Activated T-helper 1 cell treated with Interleukin-2 at 50 U/mL for 16 hours (primary cell): ENCODE measurements at places on chromosomes 3 and 15.

DNA sequence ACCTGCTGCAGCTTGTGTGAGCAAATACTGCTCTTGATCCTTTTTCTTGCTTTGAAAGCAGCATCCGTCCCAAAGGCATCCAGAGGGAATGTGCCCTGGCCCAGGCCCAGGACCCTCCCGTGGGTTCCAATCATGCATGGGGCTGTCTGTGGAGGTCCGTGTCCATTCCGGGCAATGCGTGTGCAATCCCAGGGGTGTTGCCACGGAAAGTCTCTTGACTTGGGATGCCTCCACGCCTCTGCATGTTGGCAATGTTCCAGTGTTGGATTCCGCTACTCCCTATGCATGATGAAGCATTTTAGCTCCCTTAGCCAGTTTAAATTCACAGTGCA is 105.7 kb downstream of the SNRPN start:
- no peak for DNase-seq

DNA sequence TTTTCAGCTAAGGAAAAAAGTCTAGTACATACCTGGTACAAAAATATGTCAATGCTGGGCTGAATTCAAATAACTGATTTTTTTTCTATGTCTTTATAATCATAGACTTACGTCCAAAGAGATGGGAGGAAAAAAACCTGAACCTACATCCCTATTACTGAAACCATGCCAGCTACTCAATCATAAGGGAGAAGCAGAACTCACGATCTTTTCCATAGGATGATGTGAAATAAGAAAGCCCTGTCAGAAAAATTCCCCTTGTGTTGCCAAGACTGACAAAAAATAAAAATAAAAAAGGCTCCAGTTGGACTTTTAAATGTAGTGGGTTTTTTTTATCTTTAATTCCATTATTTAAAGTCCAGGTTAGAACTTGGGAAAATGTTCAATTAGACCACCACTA is 3.3 kb downstream of the MSL2 start:
- no peak for DNase-seq

DNA sequence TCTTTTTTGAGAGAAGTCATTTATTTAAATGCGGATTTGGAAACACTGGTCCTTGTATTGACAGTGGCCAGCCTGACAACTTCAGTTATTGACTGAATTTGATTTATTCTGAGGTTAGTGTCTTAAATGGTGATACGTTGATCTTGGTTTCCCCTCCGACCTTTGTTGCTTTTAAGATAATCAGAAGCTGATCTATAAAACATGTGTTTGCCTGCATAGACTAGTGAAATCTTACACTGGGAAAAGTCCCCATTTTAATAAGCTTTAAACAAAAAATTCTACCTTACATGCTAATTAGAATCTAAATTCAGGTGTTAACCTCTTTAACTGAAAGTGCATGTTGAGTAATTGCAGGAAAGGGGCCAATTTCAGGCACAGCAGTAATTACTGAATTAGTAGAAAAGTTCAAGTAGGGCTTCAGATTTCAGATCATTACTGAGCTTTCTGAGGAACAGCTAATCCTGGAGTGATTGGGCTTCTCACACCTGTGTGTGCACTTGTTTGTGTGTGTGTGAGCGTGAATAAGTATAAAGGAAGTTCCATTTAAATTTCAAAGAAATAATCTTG is 221.4 kb downstream of the SOX2 start:
- no peak for DNase-seq

- no peak for DNase-seq
These were observed 33.2 kb upstream of the TRIM59 start for GRCh38 chr3:160482796-160483195.

DNA sequence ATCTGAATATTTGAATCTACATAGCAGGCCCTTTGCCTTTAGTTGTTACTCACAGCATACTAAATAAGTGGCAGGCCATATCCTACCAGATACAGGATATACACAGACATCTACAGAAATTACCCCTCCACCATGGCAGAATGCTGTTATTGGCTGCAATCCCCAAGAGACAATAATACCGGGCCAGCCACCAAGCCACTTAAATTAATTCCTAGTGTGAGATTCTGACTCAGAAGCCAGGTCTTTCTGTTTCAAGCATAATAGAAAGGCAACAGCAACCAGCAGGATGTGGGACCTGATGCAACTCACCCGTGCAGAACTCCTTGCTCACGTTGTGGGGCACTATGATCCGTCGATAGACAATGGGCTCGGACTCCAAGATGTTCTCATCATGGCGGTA is 39.8 kb downstream of the CLK3 start:
- no peak for DNase-seq

DNA sequence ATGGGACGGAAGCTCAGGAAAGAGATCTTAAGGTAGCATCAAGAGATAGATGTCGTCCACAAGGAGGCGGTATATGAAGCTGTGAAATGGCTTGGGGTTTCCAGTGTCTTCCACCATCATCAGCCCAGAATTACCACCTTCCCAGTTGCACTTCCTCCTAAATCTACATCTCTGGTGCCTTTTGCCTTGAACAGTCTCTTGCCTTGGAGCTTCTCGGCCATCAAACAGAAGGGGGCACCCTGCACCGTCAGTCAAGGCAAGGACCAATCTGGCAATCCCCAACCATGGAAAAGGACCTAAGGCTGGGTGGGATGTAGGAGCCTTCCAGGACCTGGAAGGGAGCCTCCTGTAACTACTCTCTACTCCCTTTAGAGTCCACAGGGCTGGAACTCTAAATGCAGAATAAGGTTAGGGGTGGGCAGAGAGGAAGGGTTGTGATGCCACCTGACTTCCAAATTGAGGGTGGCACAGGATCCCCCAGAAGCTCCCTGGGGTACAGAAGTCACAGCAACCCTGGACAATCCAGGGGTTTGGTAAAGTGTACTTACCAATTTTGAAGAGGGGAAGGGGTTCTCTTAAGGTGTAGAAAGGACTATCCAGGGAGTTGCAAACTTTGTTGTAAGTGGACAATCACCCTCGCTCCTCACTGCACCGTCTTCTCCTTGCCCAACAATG is 1.0 kb upstream of the RYR3 start:
- no peak for DNase-seq

GRCh38 chr3:14845180-14845579 is 26.4 kb downstream of the FGD5 start:
- DNase-seq = no peak

DNA sequence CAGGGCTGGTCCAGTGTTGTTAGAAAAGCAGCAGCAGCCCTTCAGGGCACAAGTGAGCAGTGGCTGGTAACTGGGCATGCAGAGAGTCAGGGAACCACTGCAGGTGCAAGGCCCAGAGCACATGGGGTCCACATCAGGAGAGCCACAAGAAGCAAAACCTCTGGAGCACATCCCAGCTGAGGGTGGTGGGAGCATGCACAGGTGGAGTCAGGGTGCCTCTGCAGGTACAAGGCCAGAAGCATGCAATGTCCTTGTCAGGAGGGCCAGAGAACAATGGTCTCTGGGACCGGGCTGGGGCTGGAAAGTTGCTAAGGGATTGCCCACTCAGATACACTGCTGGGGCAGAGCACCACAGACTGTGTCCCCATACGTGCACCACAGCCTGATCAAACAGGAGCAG is 226.1 kb upstream of the UBE2E2 start:
- no peak for DNase-seq

DNA sequence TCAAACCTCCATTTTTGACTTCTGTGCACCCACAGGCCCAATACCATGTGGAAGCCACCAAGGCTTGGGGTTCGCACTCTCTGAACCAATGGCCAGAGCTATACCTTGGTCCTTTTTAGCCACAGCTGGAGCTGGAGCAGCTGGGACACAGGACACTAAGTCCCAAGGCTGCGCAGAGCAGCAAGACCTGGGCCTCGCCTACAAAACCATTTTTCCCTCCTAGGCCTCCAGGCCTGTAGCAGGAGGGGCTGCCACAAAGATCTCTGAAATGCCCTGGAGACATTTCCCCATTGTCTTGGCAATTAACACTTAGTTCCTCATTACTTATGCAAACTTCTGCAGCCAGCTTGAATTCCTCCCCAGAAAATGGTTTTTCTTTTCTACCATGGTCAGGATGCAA is 81.3 kb downstream of the ZMAT3 start:
- no peak for DNase-seq

DNA sequence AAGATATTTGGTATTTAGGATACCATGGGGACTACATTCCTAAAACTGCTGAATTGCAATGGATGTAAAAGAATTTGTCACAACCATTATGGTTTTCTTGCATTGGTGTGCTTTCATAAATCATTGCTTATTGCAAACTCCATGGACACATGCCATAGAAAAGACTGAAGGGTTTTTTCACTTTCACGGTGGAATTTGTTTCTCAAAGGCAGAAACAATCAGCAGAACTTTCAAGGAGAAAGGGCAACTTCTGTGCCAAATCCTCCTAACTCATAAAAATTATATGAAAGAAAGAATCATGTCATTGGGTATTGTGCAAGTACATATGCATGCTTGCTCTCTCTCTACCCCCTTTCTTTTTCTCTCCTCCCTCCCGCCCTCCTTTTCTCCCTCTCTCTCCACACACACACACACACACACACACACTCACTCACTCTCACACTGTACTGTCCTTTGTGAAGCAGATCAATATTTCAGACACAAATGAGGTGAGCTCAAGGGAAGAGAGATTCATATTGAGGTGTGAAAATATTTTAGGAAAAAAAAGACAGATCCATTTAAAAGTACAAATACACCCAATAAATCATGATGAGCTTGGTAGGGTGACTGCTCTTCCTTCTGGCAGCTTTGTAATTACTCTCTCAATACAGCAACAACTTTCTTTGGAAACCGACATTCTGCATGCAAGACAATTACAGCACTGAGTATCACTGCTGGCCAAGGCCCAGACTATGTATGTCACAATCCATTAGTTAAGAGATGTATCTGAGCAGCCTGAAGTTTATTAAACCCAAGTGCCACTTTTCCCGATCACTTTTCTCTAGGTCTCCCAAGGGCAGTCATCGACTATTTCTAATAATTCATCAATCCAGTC is 492.6 kb downstream of the TUSC7 start:
- DNase-seq = no peak

GRCh38 chr3:57992452-57993213 is 15.6 kb upstream of the FLNB start:
- no peak for DNase-seq

DNA sequence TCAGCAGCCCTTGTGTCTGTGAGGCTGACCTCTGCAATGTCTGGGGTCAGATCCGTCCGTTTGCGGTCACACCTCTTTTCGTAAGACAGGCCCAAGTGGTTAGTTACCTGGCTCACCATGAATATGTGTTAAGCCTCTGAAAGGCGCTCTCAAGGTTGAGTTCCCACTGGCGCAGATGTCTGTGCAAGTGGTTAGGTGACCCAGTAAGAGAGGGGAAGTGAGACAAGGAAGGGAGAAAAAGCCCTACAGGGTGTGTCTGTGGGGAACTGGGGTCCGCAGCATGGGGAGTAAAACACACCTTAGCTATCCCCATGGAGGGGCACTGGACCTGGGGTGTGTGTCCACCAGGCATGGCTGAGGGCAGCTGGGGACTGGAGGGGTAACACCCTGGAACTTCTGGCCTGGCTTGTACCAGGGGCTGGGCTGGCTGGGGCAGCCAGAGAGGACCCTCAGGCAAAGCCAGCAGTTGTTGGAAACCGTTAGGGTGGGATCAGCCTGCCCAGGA is 391.6 kb upstream of the PROK2 start:
- DNase-seq = no peak

DNA sequence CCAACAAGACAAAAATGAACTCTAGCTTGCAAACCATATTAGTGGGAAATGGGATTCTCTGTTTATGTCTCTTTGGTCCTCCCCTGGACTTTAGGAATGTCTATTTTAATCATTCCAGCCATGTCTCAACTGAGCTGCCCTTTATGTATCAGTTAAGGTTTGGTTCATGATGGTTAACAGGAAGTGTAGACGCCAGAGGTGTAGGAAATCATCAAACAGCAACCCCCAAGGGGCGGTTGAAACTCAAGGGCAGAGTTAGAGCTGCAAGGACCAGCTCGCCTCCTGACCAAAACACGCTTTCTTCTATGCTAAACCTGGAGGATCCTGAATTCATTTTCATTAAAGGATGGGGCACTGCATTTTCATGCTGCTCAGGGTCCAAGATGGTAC is 53.7 kb upstream of the HEG1 start:
- DNase-seq = no peak

GRCh38 chr3:106103383-106103782 is 234.6 kb upstream of the CBLB start:
- no peak for DNase-seq

DNA sequence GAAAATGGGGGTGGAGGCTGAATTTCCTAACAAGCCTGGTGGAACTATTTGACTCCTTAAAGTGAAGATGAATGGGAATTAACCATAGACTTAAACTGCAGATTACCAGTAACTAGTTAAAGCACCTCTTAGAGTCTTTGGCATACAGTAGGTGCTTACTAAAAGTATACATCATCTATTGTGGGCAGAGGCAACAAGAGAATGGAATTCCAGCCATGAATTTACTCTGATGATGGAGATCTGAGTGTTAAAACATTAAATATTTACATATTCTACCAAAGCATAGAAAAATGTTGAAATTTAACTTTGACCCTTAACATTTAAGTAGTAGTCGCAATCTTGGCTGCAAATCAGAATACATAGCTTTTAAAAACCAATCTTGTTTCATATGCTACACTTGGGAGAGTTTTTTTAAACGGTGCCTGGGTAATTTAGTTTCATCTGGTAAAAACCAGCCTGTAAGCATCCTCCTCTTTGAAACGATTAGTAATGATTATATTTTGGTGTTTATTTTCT is 5.2 kb downstream of the UBA5 start:
- DNase-seq = no peak

GRCh38 chr3:31544634-31545033 is 11.9 kb downstream of the STT3B start:
- DNase-seq = no peak

- DNase-seq = no peak
These were observed 47.7 kb downstream of the CMTM6 start for GRCh38 chr3:32454731-32455608.

DNA sequence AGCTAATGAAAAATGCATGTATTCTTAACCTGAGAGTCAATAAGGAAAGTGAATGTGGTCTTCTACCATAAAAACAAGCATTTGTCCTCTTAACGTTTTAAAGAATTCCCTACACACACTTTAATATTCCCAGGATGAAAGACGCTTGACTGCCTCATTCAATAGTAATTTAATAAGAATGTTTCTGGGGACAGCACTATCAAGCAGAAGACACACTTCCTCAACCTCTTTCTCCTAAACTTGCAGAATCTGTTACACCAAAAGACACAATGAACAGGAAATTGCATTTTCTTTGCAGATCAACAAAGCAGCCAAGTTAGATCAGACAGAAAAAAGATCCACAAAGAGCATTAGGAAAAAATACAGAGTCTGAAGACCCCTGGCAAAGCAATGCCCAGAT is 97.7 kb downstream of the PLCH1 start:
- no peak for DNase-seq

DNA sequence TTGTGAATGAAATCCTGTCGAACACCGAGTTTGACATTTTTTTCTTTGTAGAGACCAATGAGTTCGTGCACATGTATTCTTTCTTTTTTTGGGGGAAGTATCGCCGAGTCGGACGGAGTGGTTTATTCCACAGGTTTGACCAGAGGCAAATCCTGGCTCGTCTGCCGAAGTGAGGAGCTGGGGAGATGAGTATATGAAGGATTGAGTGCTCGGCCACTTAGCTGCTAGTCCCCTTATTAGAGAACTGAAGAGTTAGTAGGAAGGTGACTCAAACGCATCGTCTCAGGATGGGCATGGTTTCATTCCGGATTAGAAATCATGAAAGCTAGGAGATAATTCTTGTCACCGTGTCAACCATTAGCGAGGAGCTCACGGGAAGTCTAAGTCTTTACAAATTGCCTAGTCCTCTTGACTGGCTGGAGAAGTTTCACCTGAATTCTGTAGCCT is 154.7 kb upstream of the GOLIM4 start:
- no peak for DNase-seq
